ENCODE measurements at places on chromosomes 3 and 15. TPM values are rescaled to one million over a fixed set of nuclear protein-coding genes. Genes with fewer than 3 reads are reported as not detected.

The BTLA gene
- not detected for total RNA-seq

The MLF1 gene
- total RNA-seq = 4.9 TPM

DNA sequence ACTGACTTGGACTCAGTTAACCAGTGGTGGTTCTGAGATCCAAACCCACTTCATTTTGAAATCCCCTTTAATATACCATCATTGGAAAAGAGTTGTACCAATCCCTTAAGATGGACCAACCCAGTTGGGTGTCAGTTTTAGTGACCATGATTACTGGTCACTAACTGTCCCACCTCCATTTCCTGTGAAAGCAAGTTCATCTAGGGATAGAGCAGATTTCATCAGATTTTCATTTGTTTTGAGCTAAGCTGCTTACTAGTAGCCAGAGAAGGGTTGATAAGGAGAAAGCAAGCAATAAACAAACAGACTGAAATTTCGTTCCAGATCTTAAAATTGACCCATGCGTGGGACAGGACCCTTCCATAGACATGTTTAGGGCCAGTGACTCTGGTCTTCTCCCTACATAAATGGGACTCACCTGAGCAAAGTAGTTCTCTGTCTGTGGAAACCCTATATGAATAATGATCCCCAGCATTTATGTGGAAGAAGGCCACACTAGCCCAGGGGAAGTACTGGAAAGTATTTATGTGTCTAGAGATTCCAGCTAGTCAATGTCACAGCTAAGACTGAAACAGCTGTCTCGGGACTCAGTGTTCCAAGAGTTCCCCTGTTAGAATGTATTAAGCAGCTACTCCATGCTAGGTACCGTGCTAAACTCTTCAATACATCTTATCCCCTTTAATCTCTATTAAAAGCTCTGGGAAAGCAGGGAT is 196.0 kb upstream of the BCL6 start:
- peaks cover 4% of the 10 kb centered on the region for H3K27me3 ChIP-seq
- H3K36me3 ChIP-seq = no peaks in the 10 kb centered on the region
- H3K4me3 ChIP-seq = no peak overlapping the region
- no peak overlapping the region for H3K27ac ChIP-seq

DNA sequence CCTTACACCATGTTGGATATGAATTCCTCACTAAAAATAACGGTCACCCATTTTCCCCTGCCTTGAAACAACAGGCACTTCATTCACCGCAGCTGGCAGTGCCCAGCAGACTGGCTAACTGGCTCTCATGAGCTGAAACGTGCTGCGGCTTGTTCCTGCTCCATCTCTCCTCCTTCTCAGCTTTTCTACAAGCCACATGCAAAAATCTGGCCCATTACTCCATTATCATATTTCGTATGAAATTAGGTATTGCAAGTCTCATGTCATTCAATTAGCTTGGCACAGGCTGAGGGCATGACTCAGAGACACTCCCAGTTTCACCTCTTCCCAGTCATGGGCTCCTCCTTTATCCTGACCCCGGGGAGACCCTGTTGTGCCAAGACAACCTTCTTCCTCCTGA is 60.0 kb downstream of the MAGEF1 start:
- DNase-seq = no peak
- H3K27ac ChIP-seq = no peak overlapping the region
- H3K27me3 ChIP-seq = no peaks in the 10 kb centered on the region
- no peaks in the 10 kb centered on the region for H3K36me3 ChIP-seq
- H3K4me3 ChIP-seq = no peak overlapping the region

GRCh38 chr3:151232991-151233390 is 30.0 kb upstream of the GPR171 start:
- H3K4me3 ChIP-seq = no peak overlapping the region
- no peaks in the 10 kb centered on the region for H3K36me3 ChIP-seq
- no peak overlapping the region for H3K27ac ChIP-seq
- H3K4me1 ChIP-seq = no peaks in the 10 kb centered on the region
- no peaks in the 10 kb centered on the region for H3K27me3 ChIP-seq

DNA sequence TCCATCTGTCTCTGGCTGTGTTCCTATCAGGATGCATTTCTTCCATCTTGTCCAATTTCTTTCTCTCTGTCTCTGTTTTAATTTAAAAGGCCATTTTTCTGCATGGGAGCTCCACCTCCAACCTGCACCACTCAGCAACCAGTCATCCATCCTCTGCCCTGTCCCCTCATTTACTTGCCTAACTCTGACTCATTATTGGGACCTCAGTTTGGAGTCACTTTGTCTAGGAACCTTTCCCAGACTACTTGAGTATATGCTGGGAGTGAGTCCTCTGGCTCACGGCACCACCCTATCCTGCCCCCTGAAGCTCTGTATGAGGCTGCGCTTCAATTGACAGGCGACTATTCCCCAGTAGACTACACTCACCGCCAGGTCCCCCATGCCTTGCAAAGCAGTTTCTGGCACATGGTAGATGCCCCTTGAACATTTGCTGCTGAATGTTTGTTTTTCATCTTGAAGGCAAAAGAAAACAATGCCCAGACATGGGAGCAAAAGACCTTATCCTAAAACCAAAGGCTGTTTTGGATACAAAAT is 513.3 kb upstream of the CFAP20DC start:
- no peak for DNase-seq
- no peaks in the 10 kb centered on the region for H3K4me1 ChIP-seq
- no peak overlapping the region for H3K27ac ChIP-seq
- H3K36me3 ChIP-seq = no peaks in the 10 kb centered on the region
- H3K27me3 ChIP-seq = no peaks in the 10 kb centered on the region

DNA sequence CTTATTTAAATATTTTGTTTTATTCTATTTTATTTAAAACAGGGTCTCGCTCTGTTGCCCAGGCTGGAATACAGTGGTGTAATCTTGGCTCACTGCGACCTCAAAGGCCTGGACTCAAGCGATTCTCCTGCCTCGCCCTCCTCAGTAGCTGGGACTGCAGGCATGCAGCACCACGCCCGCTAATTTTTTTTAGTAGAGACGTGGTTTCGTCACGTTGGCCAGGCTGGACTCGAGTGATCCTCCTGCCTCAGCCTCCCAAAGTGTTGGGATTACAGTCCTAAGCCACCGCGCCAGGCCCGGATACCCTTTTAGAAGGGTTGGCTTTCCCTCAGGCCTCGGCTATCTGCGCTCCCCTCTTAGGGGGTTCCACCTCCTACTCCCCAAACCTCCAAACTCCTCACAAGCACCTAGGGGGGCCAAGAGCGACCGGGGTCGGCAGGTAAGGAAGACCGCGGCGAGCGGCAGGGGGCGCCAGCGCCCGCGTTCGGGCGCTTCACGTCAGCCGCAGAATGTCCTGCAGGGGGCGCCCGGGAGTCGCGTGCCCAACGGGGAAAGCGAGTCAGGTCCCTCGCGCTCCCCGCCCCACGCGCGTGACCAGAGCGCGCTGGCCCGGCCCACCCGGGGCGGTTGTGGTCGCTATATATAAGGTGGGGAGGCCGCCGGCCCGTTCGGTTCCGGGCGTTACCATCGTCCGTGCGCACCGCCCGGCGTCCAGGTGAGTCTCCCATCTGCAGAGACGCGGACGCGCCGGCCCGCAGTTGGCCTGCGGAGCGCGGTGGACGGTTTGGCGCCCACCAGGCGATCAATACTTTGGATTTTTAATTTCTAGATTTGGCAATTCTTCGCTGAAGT is 51.8 kb upstream of the GATM start:
- H3K27ac ChIP-seq = no peak overlapping the region
- H3K27me3 ChIP-seq = no peaks in the 10 kb centered on the region
- no peaks in the 10 kb centered on the region for H3K4me1 ChIP-seq
- no peak overlapping the region for H3K4me3 ChIP-seq
- peak; percentile 59 for DNase-seq

- no peaks in the 10 kb centered on the region for H3K27me3 ChIP-seq
- no peak overlapping the region for H3K4me3 ChIP-seq
- no peaks in the 10 kb centered on the region for H3K4me1 ChIP-seq
- no peak overlapping the region for H3K27ac ChIP-seq
Measured at GRCh38 chr15:49370782-49371181, 52.3 kb upstream of the FGF7 start.

DNA sequence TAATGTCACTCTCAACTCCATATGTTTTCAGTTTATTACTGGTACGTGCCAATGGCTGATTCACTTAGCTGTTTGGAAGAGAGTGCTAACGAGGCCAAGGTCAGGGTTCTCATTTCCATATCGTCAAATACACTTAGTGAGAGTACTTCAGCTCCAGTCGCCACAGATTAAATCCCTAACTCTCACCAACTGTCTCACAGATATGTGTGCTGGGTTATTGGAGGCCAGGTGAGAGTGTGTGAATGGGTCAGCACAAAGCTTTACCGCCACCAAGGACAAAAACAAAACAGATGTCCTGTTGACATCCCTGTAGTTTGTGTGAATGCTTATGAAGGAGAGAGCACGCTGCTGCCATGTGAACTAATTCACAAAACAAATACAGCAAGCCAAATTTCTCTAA is 133.5 kb upstream of the TBL1XR1 start:
- no peak for DNase-seq
- H3K4me3 ChIP-seq = no peak overlapping the region
- H3K4me1 ChIP-seq = peaks cover 19% of the 10 kb centered on the region
- H3K36me3 ChIP-seq = no peaks in the 10 kb centered on the region

GRCh38 chr3:31661993-31662670 is 129.4 kb downstream of the STT3B start:
- no peak overlapping the region for H3K27ac ChIP-seq
- DNase-seq = no peak
- H3K27me3 ChIP-seq = no peaks in the 10 kb centered on the region
- no peak overlapping the region for H3K4me3 ChIP-seq
- no peaks in the 10 kb centered on the region for H3K36me3 ChIP-seq

- no peaks in the 10 kb centered on the region for H3K36me3 ChIP-seq
- no peak for DNase-seq
- H3K4me1 ChIP-seq = no peaks in the 10 kb centered on the region
- H3K27ac ChIP-seq = no peak overlapping the region
Measured at GRCh38 chr3:4794798-4795197, 184.4 kb upstream of the BHLHE40 start.

DNA sequence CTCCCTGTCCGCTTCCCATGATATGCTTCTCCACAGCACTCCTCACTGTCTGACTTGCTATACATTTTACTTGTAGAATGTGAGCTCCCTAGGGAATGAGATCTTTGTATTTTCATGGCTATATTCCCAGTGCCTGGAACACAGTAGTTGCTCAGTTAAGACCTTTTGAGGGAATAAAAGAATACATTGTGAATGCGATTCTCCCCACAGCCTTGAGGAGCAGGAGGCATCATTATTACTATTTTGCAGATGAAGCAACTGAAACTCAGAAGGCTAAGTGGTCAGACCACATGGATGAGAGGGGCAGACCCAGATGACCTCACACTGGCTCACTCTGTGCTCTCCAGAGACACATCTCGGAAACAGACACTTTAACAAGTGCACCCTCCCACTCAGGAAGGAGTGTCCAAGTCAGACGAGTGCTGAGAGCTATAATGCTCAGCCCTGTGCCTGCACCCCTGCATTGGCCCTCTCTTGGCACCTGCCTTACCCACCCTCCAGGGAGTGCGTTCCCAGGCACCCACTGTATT is 46.8 kb downstream of the SST start:
- no peaks in the 10 kb centered on the region for H3K36me3 ChIP-seq
- no peaks in the 10 kb centered on the region for H3K4me1 ChIP-seq
- no peak overlapping the region for H3K27ac ChIP-seq
- H3K4me3 ChIP-seq = no peak overlapping the region
- DNase-seq = no peak
- peaks cover 21% of the 10 kb centered on the region for H3K27me3 ChIP-seq

DNA sequence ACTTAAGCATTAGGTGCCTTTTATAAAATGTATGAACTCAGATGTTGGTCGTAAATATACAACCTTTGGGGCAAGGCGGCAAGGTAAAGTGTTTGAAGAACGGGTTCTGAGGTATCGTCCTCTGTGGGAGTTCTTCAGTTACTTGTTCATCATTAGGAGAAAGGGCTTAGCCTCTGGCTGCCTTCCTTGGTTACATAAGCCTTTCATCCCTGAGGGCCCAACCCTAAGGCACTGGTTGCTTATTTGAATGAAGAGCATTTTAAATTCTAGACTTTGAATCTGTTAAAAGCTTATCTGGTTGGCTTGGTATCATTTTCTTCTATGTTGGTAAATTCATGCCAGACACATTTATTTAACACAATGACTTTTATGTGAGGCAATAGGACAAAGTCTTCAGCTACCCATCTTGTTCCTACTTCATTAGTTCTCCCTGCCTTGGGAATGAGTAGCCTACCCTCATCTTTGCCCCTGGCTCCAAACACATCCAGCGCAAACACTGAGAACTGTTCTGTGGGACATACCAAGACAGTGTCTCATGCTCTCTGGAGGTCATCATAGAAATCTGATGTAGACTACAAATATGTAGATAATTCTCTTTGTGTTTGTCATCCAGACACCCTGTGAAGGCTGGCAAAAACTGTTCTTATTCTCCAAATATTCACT is 12.4 kb upstream of the CCDC80 start:
- no peak overlapping the region for H3K27ac ChIP-seq
- H3K4me1 ChIP-seq = no peaks in the 10 kb centered on the region
- H3K36me3 ChIP-seq = no peaks in the 10 kb centered on the region
- H3K4me3 ChIP-seq = no peak overlapping the region

DNA sequence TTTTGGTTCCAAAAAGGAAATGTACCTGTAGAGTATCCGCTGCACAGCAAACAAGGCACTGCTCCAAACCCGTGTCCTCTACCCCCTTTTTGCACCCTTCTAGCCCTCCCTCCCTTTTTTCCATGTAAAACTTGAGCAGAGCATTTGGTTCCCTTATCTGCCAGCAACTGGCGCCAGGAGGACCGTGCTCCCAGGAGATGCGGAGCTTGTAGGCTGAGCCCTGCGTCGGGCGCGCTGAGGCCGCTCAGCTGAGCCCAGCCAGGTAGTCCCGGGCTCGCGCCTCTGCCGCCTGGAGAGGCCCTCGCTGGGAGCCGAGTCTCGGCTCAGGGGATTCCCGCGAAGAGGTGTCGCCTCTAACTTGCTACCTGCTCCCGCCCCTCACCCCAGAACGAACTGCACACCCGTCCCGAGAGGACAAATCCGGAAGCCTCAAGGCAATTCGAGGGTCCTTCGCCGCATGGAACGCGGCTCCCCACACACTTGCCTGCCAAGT is 575 bp downstream of the TRPM7 start:
- H3K4me3 ChIP-seq = peak overlapping the region; percentile 98
- H3K27ac ChIP-seq = peak overlapping the region; percentile 79
- H3K4me1 ChIP-seq = peaks cover 10% of the 10 kb centered on the region
- DNase-seq = peak; percentile 66
- peaks cover 13% of the 10 kb centered on the region for H3K36me3 ChIP-seq

GRCh38 chr15:47725906-47726305 is 8.6 kb downstream of the SEMA6D start:
- no peak overlapping the region for H3K27ac ChIP-seq
- no peak for DNase-seq

GRCh38 chr3:27186013-27186412 is 183.2 kb downstream of the NEK10 start:
- no peaks in the 10 kb centered on the region for H3K4me1 ChIP-seq
- H3K4me3 ChIP-seq = no peak overlapping the region
- H3K36me3 ChIP-seq = no peaks in the 10 kb centered on the region
- DNase-seq = no peak

GRCh38 chr3:71271596-71271995 is 311.9 kb downstream of the FOXP1 start:
- no peak for DNase-seq
- H3K36me3 ChIP-seq = no peaks in the 10 kb centered on the region
- no peak overlapping the region for H3K27ac ChIP-seq
- no peaks in the 10 kb centered on the region for H3K27me3 ChIP-seq
- H3K4me1 ChIP-seq = peaks cover 7% of the 10 kb centered on the region

- no peak overlapping the region for H3K27ac ChIP-seq
- no peak overlapping the region for H3K4me3 ChIP-seq
- no peak for DNase-seq
- no peaks in the 10 kb centered on the region for H3K36me3 ChIP-seq
- no peaks in the 10 kb centered on the region for H3K4me1 ChIP-seq
- no peaks in the 10 kb centered on the region for H3K27me3 ChIP-seq
Measured at GRCh38 chr3:51934139-51934850, 7.4 kb downstream of the RRP9 start.

Measured in A673 (cell line).